ENCODE measurements at places on chromosomes 6 and 20.

DNA sequence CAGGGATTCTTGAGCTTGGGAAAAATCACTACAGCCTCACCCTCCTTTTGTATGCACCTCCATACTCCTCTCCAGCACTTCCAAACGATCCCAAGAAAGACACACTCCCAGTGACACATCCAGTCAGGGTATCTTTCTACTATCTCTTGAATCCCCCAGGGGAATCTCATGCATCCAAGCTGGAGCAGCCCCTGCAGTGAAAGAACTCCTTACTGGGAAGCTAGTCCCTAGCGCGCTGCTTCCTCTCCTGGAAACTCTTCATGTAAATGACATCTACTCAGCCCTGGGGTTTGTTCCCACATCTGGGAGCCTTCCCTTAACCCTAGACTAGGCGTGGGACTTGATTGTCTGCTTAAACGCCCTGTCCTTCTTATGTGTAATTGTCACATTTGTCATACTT is 329.1 kb upstream of the QKI start:
- DNase-seq, result no peak

DNA sequence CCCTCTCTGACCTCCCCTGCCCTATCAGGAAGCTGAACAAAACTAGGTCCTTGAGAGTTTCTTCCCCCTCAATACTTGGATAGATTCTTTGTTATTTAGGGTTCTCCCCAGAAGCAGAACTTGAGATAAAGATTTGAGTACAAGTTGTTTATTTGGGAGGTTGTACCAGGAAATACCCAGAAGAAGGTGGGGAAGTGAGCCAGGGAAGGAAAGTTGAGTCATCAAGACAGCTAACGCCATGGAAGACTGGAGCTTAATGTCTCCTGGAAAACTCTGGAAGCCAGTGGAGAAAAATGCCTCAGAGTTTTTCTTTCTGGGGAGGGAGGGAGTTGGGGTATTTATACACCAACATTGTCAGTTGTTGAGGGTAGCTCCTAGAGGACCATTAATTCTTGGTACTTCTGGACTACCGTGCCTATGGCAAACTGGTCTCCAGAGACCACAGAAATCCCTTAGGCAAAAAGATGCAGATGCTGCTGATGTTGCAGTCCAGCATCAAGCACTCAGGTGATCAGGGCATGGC is 102.6 kb upstream of the ZFP64 start:
- DNase-seq, result no peak

- no peak for DNase-seq
Observed at GRCh38 chr6:56652994-56653393, 10.3 kb upstream of the DST start.

DNA sequence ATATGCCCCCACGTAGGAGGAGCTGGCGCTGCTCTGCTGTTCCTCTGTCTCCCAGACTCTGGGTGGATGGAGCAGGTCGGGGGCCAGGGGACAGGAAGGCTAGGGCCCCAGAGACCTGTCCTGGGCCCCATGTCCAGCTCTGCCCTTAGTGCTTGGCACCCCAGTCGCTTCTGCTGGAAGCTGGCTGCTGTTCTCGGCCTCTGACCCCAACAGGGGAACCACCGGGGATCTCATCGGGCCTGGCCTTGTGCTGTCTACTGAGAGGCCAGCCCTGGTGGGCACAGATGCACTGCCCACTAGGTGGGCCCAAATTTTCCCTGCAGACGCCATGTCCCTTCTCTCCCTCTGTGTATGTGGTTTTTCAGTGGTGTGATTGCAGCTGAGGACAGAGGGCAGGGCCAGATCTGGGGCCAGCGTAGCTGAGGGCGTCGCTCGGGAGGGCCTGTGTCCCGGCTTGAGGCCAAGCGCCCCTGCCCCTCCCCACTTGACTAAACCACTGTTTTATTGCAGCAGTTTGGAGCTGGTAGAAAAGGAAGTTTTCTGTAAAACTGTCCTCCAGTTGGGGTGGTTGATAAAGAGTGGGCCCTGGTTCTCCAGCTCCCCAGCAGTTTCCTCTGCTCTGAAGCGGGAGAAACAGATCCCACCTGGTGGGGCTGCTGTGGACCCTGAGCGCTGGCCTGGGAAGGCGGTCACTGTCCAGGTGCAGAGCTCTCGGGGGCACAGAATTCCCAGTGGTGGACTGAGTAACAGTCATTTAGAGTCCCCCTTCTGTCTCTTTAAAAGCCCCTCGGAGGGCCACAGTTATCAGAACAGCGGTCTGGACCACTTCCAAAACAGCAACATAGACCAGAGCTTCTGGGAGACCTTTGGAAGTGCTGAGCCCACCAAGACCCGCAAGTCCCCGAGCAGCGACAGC is 5.9 kb upstream of the COL20A1 start:
- no peak for DNase-seq

DNA sequence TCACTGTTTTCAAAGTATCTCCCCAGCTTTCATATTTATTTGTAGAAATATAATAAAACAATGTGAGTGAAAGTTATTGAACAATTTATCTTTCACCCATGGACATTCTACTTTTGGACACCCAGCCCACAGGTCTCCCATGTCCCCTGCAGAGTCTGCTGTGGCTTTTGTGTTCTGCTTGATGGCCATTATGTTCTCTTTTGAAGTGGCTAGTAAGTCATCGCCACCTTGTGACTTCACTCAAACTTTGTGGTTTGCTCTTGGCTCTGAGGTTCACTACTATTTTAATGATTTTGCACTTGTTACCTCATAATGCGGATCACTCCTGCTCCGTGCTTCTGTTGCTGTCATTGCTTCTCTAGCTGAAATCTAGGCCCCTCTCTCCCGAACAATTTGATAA is 10.2 kb upstream of the DEFB113 start:
- DNase-seq, result no peak

GRCh38 chr20:50664254-50664653 is 27.1 kb downstream of the RIPOR3 start:
- DNase-seq, result no peak

GRCh38 chr6:4858194-4859015 is 82.2 kb downstream of the CDYL start:
- DNase-seq, result no peak

- no peak for DNase-seq
Observed at GRCh38 chr6:42727627-42728026, 5.2 kb upstream of the PRPH2 start.

DNA sequence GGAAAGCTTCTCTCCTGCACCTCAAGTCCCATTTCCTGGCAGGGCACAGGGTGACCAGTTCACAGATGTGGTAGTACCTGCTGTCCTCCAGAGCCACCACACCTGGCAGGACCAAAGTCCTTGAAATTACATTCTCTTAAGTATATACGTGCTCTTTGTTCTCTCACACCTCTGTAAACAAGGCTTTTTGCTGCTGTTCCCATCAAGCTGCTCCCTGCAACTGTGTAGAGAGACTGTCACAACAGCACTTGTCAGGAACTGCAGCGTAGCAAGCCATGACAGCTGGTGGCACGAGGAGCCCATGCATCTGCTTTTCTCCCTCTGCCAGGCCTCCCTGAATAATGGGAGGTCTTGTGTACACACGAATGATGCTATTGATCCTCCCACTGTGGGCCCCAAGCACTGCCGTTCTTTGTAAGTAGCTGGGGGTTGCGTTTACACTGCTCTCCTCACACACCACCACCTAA is 431.8 kb downstream of the CD83 start:
- DNase-seq, result no peak

DNA sequence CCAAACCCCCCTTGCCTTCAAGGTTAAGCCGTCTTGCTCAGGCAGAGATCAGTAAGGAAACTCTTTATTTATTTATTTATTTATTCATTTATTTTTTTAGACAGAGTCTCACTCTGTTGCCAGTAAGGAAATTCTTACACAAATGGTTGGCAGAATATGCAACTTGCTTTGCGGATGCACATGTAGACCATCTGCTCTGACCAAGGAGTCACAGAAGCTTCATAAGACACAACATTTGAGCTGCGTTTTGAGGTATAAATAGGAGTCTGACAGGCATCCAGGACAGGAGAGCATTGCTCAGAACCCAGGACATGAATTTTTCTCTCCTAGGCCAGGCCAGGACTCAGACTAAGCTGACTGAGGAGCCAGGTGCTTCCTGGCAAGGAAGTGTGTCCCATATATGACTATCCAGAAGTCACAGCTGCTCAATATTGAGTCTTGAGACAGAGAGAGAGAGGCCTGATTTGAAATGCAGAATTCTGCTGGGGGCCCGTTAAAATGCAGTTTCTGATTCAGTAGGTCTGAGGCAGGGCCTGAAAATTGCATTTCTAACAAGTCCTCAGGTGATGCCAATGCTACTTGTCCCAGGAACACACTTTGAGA is 43.9 kb downstream of the HLA-A start:
- DNase-seq, result no peak

DNA sequence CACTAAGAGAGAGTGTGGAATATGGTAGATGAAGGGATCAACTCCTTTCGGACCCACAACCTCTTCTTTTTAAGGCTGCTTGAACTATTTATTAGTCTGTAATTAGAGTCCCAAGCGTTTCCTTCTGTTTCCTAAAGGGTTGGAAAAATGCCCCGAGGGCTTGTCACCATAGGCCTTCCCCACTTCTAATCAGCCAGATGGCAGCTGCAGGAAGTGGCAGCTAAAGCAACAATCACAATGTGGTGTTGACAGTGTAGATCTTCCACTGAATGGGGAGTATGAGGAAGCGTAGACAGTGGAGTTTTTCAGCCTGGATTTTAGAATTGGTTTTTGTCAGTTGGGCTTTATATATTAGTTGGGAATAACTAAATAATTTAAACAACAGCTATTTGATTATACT is 40.6 kb downstream of the SLC35D3 start:
- DNase-seq, result no peak

DNA sequence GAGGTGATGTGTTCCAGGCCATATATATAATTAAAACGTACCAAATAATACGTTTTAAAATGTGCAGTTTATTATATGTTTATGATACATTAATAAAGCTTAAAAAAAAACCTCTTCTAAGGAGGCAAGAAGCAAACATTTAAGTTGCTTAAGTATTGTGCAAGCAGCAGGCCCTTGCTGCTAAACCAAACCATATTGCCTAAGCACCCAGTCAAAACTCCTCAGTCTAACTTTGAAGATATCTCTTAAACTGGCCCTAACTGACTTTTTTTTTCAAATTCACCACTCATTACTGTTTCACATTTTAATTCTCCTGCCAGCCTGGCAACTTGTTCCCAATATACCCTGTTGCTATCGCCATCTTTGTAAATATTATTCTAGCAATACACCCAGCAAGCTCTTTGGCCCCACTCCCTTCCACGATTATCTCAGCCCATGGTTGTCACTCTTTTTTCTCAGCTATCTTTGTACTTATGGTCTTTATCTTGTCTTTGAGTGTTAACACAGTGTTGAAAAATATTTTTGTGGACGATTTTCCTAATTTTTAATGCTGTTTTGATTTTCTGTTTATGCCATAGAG is 60.9 kb downstream of the C6orf58 start:
- no peak for DNase-seq

GRCh38 chr20:63220696-63221399 is 4.9 kb upstream of the YTHDF1 start:
- no peak for DNase-seq

DNA sequence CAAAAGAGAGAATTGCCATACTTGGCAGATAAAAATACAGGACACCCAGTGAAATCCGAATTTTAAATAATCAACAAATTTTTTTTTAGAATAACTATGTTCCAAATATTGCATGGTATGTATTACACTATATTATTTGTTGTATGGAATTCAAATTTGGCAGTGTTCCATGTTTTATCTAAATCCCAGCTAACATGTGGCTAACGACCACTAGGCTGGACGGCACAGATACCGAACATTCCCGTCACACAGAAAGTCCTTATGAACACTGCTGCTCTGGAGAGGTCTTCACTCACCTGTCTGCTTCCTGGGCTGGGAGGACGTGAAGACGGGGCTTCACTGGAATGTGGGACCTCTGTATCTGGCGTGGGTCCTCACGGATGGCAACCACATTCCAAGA is 32.8 kb downstream of the SNX5 start:
- no peak for DNase-seq

- DNase-seq, result no peak
Observed at GRCh38 chr6:15505463-15505918, 157.3 kb downstream of the DTNBP1 start.

DNA sequence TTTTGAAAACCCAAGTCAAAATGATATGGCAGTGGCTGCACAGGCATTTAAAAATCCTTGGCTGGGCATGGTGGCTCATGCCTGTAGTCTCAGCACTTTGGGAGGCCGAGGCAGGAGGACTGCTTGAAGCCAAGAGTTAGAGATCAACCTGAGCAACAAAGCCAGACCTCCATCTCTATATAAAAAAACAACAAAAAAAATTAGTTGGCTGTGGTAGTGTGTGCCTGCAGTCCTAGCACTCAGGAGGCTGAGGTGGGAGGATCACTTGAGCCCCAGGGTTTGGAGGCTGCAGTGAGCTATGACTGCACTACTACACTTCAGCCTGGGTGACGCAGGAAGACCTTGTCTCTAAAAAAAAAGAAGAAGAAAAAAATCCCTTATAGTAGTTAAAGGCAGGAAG is 142.9 kb downstream of the MYB start:
- DNase-seq, result no peak

DNA sequence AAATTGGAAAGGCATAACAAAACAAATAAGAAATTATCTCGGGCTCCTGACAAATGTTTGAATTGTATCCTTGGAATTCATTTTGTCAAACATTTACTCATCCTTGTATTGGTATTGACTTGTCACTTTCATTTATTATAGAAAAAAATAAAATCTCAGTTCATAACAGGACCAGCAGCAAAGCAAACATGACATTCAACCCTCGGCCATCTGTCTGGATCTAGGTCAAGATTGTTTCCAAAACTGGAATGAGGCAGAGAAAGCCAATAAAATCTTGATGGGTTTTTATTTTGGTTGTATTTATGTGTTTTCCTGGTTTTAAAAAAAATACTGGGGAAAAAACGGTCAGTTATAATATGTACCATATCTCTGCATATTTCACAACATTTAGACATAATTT is 42.9 kb upstream of the FABP7 start:
- DNase-seq, result no peak

- DNase-seq, result no peak
Observed at GRCh38 chr20:61786230-61786629, 279.5 kb downstream of the TAF4 start.

DNA sequence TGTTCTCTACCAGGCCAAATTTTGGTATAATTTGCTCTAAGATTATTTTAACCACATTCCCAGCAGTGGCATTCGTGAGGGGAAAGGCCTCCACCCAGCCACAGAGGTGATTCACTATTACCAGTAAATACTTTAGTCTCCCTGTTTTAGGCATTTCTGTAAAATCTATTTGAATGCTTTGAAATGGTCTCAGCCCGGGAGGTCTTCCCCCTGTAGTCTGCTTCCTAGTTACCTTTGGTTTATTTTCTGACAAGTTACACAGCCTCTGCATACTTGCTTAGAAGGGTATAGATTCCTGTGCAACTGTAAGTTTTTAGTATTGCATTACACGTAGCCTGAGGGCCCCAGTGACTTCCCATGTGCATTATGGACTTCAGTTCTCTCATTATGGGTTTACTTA is 248.7 kb downstream of the C6orf118 start:
- no peak for DNase-seq

GRCh38 chr20:2178318-2179232 is 76.9 kb downstream of the STK35 start:
- no peak for DNase-seq

GRCh38 chr6:34142061-34142998 is 3.6 kb downstream of the GRM4 start:
- DNase-seq, result no peak
